Lung (tissue), 17 donors: ENCODE measurements at places on chromosomes 3 and 15. TPM values are rescaled to one million over a fixed set of nuclear protein-coding genes. Genes with fewer than 3 reads are reported as not detected.

Gene MBD4
- total RNA-seq: 49.8 TPM

Gene PLCH1
- total RNA-seq: 14.2 TPM

Gene TMEM108
- total RNA-seq: 16.9 TPM

GRCh38 chr15:40111888-40112287 is 3.2 kb upstream of the BMF start:
- no peaks in the 10 kb centered on the region for H3K27me3 ChIP-seq
- H3K36me3 ChIP-seq: no peaks in the 10 kb centered on the region
- no peak overlapping the region for H3K4me3 ChIP-seq
- H3K4me1 ChIP-seq: peaks cover 9% of the 10 kb centered on the region

DNA sequence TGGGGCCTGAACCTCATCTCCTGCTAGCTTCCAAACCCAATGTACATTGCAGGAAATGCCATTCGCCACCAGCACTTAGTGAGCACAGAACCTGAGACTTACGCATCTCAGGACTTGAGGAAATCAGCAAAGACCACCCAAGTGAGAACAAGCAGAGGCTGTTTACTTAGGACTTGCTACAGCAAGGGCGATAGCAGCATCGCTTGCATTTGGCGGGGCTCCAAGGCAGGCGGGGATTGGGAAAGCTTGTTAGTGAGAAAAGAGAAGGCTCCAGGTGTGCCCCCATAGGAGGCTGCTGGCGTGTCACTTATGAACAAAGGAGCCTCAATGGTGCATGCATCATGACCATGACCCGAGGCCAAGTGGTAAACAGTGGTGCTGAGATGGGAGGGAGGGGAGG is 19.7 kb downstream of the SLC6A20 start:
- no peaks in the 10 kb centered on the region for H3K27me3 ChIP-seq
- no peak overlapping the region for H3K27ac ChIP-seq
- peak; percentile 89 for DNase-seq
- no peaks in the 10 kb centered on the region for H3K4me1 ChIP-seq

GRCh38 chr3:99532246-99532645 is 106.1 kb upstream of the COL8A1 start:
- no peak overlapping the region for H3K27ac ChIP-seq
- H3K36me3 ChIP-seq: no peaks in the 10 kb centered on the region
- H3K27me3 ChIP-seq: no peaks in the 10 kb centered on the region
- H3K4me1 ChIP-seq: no peaks in the 10 kb centered on the region
- H3K4me3 ChIP-seq: no peak overlapping the region
- peak; percentile 16 for DNase-seq

- no peaks in the 10 kb centered on the region for H3K36me3 ChIP-seq
- H3K4me3 ChIP-seq: no peak overlapping the region
- H3K27ac ChIP-seq: no peak overlapping the region
Observed at GRCh38 chr15:73872346-73872745, 1.0 kb upstream of the TBC1D21 start.

DNA sequence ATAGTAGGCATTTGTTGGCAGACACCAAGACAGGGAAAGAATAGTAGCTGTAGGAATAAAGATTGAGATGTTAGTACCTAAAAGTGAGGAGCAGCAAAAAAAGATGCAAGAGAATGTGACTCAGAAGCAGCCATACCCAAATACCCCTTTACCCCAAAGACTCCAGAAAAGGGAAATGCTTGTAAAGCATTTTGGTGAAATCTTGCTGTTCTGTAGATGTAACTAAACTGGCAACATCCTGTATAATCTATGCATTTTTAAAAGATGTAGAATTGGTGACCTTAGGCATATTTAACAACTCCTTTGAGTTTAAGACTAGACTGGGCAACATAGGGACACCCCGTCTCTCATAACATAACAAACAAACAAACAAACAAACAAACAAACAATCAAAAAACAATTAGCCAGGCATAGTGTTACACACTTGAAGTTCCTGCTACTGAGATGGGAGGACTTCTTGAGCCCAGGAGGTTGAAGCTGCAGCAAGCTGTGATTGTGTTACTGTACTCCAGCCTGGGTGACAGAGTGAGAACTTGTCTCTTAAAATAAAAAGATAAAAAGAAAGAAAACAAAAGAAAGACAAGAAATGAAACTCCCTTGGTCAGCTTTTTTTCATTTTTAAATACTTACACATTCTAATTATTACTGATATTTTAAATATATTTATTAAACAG is 361.5 kb upstream of the KCNH8 start:
- H3K4me1 ChIP-seq: no peaks in the 10 kb centered on the region
- DNase-seq: no peak
- no peak overlapping the region for H3K27ac ChIP-seq
- no peak overlapping the region for H3K4me3 ChIP-seq
- no peaks in the 10 kb centered on the region for H3K36me3 ChIP-seq
